ENCODE measurements at places on chromosomes 11 and 22. TPM values are rescaled to one million over a fixed set of nuclear protein-coding genes. Genes with fewer than 3 reads are reported as not detected.

GRCh38 chr22:45064313-45065278 is 54.8 kb upstream of the PHF21B start:
- no peak overlapping the region for H3K4me3 ChIP-seq
- peaks cover 3% of the 10 kb centered on the region for H3K27me3 ChIP-seq
- peaks cover 15% of the 10 kb centered on the region for H3K4me1 ChIP-seq
- peak; percentile 85 for DNase-seq

GRCh38 chr22:48182031-48182430 is 1419.6 kb downstream of the TBC1D22A start:
- H3K4me1 ChIP-seq = no peaks in the 10 kb centered on the region
- H3K27ac ChIP-seq = no peak overlapping the region
- DNase-seq = no peak
- peaks cover 1% of the 10 kb centered on the region for H3K27me3 ChIP-seq
- H3K36me3 ChIP-seq = no peaks in the 10 kb centered on the region

PDGFD gene
- total RNA-seq = not detected

DNA sequence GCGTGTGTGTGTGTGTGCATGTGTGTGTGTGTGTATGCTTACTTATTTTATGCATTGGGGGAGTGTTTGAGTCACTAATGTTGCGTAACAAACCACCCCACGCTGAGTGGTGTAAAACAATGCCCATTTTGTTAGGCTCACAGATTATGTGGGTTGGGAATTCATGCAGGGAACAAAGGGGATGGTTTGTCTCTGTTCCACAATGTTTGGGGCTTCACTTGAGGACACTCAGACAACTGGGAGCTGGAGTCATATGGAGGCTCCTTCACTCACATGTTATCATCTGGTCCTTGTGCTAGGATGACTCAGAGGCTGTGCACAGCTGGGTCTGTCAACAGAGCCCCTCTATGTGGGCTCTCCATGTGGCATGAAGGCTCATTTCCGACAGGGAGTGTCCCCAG is 51.3 kb upstream of the LARGE1 start:
- no peaks in the 10 kb centered on the region for H3K36me3 ChIP-seq
- H3K4me1 ChIP-seq = no peaks in the 10 kb centered on the region
- no peak overlapping the region for H3K4me3 ChIP-seq
- H3K27ac ChIP-seq = no peak overlapping the region
- peaks cover 15% of the 10 kb centered on the region for H3K27me3 ChIP-seq

DNA sequence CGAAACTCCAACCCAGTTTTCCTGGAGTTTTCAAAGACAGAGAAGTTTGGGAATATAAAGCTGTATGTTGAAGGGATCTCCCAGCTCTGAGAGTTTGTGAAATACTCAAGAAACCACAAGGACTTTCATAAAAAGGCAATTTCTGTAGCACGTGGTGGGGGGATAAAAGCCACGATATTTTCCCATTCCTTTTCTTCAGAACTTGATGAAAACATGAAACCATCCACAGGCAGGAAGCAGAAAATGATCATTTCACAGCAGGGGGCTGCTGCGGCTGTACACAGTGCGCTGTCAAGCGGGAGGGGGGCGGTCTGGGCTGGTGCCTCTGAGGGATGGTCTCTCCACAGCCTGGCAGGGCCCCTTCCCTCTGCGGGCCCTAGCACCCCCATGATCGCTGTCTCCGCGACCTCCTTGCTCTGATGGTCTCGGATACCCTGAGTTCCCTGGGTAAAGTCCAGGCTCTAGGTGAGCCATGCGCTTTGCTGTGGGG is 423.2 kb downstream of the MN1 start:
- no peaks in the 10 kb centered on the region for H3K4me1 ChIP-seq
- H3K4me3 ChIP-seq = no peak overlapping the region
- DNase-seq = no peak
- H3K36me3 ChIP-seq = no peaks in the 10 kb centered on the region
- H3K27ac ChIP-seq = no peak overlapping the region
- H3K27me3 ChIP-seq = peaks cover 6% of the 10 kb centered on the region

- DNase-seq = no peak
- H3K27ac ChIP-seq = no peak overlapping the region
- peaks cover 17% of the 10 kb centered on the region for H3K27me3 ChIP-seq
- no peak overlapping the region for H3K4me3 ChIP-seq
Observed at GRCh38 chr11:116164843-116165242, 607.9 kb downstream of the BUD13 start.

MUC6 gene
- not detected for total RNA-seq

ANKK1 gene
- not detected for total RNA-seq

ACCS gene
- 16.2 TPM for total RNA-seq

DNA sequence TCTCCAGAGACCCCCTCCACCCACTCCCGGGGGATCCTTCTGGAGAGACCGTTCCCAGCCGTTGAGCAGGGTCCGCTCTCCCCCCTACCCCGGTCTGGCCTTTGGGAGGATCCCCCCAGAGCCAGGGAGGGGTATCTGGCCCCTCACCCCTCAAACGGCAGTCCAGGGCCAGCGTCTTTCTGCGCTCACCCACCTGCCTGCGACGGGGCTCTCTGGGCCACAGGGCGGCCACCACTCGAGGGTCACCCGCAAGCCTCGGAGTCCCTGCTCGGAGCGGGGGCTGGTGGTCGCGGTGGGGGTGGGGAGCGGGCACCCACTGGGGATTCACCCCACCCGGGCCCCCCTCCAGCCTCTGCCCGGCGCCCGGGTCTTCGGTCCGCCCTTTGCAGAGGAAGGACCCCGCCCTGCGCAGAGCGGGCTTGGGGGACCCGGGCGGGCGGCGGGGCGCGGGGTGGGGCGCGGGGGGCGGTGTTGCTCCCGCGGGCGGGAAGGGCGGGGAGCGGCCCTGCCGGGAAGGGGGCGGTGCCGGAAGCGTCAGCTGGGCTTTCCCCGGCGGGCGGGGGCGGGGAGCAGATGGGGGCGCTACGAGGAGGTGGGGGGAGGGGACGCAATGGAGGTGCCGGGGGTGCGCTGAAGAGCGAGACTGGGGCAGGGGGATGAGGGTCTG is 16.6 kb downstream of the CRELD2 start:
- peak overlapping the region; percentile 78 for H3K27ac ChIP-seq
- DNase-seq = peak; percentile 94
- peaks cover 43% of the 10 kb centered on the region for H3K4me1 ChIP-seq
- H3K27me3 ChIP-seq = no peaks in the 10 kb centered on the region
- H3K4me3 ChIP-seq = peak overlapping the region; percentile 69

VWCE gene
- 6.6 TPM for total RNA-seq

GRCh38 chr11:2168286-2169004 is 3.2 kb downstream of the TH start:
- no peak overlapping the region for H3K27ac ChIP-seq
- no peaks in the 10 kb centered on the region for H3K27me3 ChIP-seq
- no peak overlapping the region for H3K4me3 ChIP-seq

DNA sequence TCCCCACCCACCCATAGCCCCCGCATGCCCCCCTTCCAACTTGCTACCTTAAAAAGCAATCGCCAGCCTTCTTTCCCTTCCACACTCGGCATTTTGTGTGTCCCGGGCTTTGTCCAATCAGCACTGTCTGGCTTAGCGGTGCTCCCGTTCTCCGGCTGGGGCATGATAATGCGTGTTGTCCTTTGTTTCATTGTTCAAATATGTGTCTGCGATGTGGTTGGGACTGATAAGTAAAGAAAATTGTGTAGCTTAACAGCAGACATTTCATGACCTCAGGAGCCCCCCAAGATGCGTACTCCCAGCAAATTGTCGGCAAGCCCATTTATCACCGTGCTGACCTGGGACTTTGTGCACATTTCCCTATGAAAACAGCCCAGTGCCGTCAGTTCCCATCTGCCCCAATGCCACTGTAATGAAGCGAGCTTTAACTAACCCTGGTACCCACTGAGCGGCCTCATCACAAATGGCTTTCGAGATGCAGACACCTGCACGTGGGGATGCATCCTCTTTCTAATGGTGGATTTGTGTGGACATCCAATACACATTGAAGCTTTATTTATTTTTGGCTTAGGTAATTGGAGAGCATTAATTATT is 167.0 kb upstream of the E2F8 start:
- H3K27ac ChIP-seq = no peak overlapping the region
- no peaks in the 10 kb centered on the region for H3K4me1 ChIP-seq
- peaks cover 21% of the 10 kb centered on the region for H3K27me3 ChIP-seq
- DNase-seq = no peak
- H3K4me3 ChIP-seq = no peak overlapping the region
- no peaks in the 10 kb centered on the region for H3K36me3 ChIP-seq

GRCh38 chr11:65366340-65366773 is 11.8 kb downstream of the TIGD3 start:
- no peak overlapping the region for H3K4me3 ChIP-seq
- no peaks in the 10 kb centered on the region for H3K27me3 ChIP-seq
- peak; percentile 46 for DNase-seq
- H3K27ac ChIP-seq = no peak overlapping the region
- H3K4me1 ChIP-seq = peaks cover 4% of the 10 kb centered on the region
- no peaks in the 10 kb centered on the region for H3K36me3 ChIP-seq

DNA sequence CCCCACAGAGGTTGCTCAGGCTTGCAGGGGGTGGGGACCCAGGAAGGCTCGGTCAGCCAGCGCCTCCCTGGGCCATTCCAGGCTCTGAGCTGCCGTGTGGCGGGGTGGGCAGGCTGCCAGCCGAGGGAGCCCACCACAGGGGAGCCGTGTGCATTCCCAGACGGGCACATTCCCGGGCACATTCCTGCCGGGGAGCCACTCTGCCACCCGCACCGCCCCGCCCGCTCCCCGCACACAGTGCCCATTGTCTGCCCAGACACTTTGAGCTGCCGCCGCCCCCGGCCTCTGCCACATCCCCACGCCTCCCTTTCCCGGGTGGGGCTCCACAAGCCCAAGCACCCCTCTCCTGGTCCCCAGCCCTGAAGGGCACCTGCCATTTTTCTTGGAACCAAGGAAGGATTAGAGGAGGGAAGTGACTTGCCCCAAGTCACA is 27.4 kb downstream of the RPL3 start:
- no peaks in the 10 kb centered on the region for H3K36me3 ChIP-seq
- H3K4me3 ChIP-seq = no peak overlapping the region
- no peak overlapping the region for H3K27ac ChIP-seq
- H3K4me1 ChIP-seq = peaks cover under 1% of the 10 kb centered on the region
- DNase-seq = no peak

DNA sequence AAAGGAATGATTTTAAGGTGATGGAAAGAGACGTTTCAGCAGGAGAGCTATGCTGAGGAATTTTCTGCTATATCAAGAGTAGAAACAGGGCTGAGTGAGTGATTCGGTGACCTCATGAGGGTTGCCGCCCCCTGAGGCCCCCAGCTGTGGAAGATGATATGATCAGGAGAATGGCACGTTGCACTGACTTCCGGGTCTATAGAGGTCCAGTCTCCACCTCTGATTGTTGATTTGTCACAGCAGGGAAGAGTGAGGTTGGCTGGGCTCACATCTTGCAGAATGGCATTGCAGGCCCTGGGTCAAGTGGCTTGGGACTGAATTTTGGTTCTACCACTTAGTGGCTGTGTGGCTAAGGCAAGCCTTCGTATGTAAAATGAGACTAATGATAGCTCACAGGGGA is 205.1 kb downstream of the SNX19 start:
- no peaks in the 10 kb centered on the region for H3K36me3 ChIP-seq
- no peaks in the 10 kb centered on the region for H3K4me1 ChIP-seq
- DNase-seq = no peak

TMEM126B gene
- total RNA-seq = 72.6 TPM

SLC22A6 gene
- not detected for total RNA-seq

- no peak for DNase-seq
- no peaks in the 10 kb centered on the region for H3K4me1 ChIP-seq
- H3K36me3 ChIP-seq = no peaks in the 10 kb centered on the region
Observed at GRCh38 chr22:22076361-22076760, 93.8 kb upstream of the TOP3B start.

KRTAP5-10 gene
- total RNA-seq = not detected

GRCh38 chr11:109424901-109425300 is 2.9 kb downstream of the C11orf87 start:
- H3K36me3 ChIP-seq = peaks cover 2% of the 10 kb centered on the region
- H3K27me3 ChIP-seq = peaks cover 34% of the 10 kb centered on the region
- no peak overlapping the region for H3K27ac ChIP-seq
- H3K4me1 ChIP-seq = no peaks in the 10 kb centered on the region
- peak; percentile 44 for DNase-seq

- no peak overlapping the region for H3K4me3 ChIP-seq
- H3K4me1 ChIP-seq = peaks cover 13% of the 10 kb centered on the region
- peaks cover 29% of the 10 kb centered on the region for H3K36me3 ChIP-seq
- H3K27ac ChIP-seq = peak overlapping the region; percentile 69
- no peak for DNase-seq
Observed at GRCh38 chr11:14503023-14503422, 3.4 kb upstream of the COPB1 start.

LUZP2 gene
- total RNA-seq = not detected

DNA sequence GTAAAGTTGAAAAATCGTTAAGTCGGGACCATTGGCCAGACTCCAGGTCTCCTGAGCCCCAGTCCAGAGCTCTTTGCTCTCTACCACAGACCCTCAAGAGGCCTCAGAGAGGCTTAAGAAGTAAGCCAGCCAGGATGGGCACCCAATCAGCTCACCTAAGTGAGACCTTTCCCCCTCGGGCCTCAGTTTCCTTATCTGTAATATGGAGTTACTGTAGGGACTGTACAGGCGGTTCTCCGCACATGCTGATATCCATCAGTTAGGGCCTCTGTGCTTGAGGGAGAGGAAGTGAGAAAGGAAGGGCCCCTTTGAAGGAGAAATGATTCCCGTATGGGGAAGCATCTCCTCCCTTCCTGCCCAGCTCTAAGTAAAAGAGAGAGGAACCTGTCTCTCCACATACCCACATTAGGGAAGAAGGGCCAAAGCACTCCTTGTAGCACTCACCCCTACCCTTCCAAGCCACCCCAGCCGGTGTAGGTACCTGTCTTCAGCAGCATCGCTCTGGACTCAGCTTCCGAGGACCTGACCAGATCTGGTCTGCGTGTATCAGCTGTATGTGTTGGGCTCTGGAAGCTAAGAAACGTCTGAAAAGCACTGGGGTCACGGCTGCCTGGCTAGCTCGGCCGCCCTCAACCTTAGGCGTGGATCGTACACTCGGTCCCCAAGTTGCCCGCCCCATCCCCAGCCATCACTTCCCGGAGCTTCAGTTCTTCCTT is 653 bp downstream of the NAGA start:
- no peaks in the 10 kb centered on the region for H3K27me3 ChIP-seq
- H3K4me3 ChIP-seq = peak overlapping the region; percentile 87
- DNase-seq = no peak
- peaks cover 32% of the 10 kb centered on the region for H3K4me1 ChIP-seq
- H3K27ac ChIP-seq = peak overlapping the region; percentile 66

GRCh38 chr11:64868904-64869570 is 9.4 kb downstream of the EHD1 start:
- H3K27me3 ChIP-seq = no peaks in the 10 kb centered on the region
- H3K27ac ChIP-seq = peak overlapping the region; percentile 89
- peak overlapping the region; percentile 59 for H3K4me3 ChIP-seq
- H3K4me1 ChIP-seq = peaks cover 92% of the 10 kb centered on the region
- peak; percentile 72 for DNase-seq

- peaks cover 3% of the 10 kb centered on the region for H3K27me3 ChIP-seq
- peak overlapping the region; percentile 84 for H3K4me3 ChIP-seq
- peaks cover 3% of the 10 kb centered on the region for H3K36me3 ChIP-seq
- peak overlapping the region; percentile 93 for H3K27ac ChIP-seq
- H3K4me1 ChIP-seq = peaks cover 41% of the 10 kb centered on the region
Observed at GRCh38 chr11:76236092-76236999, 30.0 kb upstream of the WNT11 start.

GRCh38 chr11:133842730-133843129 is 2.6 kb downstream of the SPATA19 start:
- H3K27me3 ChIP-seq = peaks cover 3% of the 10 kb centered on the region
- no peak overlapping the region for H3K4me3 ChIP-seq
- no peak overlapping the region for H3K27ac ChIP-seq
- H3K4me1 ChIP-seq = no peaks in the 10 kb centered on the region

APOA5 gene
- total RNA-seq = not detected

GRCh38 chr11:67356864-67357561 is 3.7 kb upstream of the POLD4 start:
- H3K4me3 ChIP-seq = peak overlapping the region; percentile 20
- H3K4me1 ChIP-seq = peaks cover 28% of the 10 kb centered on the region
- H3K27me3 ChIP-seq = no peaks in the 10 kb centered on the region
- H3K27ac ChIP-seq = peak overlapping the region; percentile 75
